SHP77 treated with DMSO at 0.1 percent for 48 hours (cell line): ENCODE measurements at places on chromosomes 2 and 18.
A peak's percentile ranks its signal among the peaks of the same experiment; 100 is the strongest.

DNA sequence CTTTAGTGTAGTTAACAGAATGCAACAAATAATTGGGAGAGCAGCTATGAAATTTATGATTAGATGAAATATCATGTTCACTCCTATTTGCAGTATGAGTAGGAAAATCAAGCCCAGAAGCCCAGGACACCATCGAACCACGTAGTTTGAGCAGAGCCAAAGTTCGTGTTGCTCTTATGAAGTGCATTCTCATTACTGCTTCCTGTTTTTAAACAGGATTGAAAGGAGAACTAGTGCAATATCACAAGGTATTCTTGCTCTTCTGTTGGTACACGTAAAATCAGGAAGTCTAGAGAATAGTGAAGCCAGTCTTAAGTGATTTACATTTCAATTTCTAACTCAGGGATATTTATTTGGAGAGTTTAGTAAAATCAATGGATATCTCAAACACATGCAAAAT lies 21.1 kb downstream of the ARHGAP15 start:
- DNase-seq: no peak

DNA sequence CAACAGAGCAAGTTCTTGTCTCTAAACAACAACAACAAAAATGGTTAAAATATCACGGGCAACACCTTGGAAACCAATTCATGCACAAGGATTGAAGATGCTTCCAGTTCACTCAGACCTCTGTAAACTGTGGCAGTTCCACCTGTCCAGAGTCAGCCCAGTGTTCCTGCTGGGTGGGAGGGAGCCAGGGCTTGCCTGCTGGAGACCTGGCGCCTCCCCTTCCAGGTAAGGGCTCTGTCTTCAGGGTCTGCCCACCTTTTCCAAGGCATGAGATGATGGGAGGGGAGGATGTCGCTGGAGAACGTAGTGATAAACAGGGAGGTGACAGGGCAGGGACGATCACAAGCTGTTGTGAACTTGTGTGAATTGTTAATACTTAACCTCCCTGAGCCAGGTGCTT lies 9.8 kb upstream of the GPC1 start:
- DNase-seq: no peak

- peak; percentile 32 for DNase-seq
These were observed 119.9 kb upstream of the NDUFV2 start for GRCh38 chr18:8982416-8983183.

- no peak for DNase-seq
These were observed 124.7 kb downstream of the ZFP36L2 start for GRCh38 chr2:43101751-43102150.

- no peak for DNase-seq
These were observed 1332.6 kb upstream of the CELF4 start for GRCh38 chr18:38898167-38898566.

- peak; percentile 25 for DNase-seq
These were observed 135.9 kb downstream of the ABCA12 start for GRCh38 chr2:215002500-215002899.

- no peak for DNase-seq
These were observed 123.5 kb downstream of the FIGN start for GRCh38 chr2:163612332-163612731.

GRCh38 chr2:1660656-1661640 lies 83.4 kb downstream of the PXDN start:
- no peak for DNase-seq

DNA sequence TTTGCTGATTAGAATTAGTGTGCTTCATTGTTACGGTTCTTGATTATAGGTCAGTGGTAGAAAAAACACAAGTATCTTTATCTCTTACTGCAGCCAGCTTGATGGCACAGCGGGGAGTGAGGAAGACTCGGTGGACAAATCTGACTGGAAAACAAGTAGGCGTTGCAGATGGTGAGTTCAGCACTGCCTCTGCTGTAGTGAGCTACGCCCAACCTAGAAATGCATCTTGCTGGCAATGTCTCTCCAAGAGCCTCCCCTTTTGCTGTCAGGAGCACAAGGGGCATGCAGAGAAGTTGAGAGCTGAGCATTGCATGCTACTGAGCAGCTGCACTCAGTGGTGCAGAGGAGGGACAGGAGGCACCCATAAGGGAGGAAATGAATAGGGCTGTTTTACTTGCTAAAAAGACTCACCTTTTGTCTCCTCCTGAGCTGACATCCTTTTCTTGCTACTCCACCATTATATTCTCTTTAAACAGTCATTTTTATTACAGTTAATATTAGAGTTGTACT lies 977.3 kb upstream of the ACVR2A start:
- no peak for DNase-seq

DNA sequence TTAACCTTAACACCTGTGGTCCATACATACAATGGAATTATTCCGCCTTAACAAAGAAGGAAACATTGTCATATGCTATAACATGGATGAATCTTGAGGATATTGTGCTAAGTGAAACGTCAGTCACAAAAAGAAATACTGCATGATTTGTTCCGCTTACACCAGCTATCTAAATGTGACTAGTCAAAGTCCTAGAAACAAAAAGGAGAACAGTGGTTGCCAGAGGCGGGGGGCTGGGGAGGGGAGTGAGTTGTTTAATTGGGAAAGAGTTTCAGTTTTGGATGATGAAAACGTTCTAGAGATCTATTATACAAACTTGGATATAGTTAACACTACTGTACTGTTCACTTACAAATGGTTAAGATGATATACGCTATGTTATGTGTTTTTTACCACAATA lies 72.0 kb downstream of the SPRED2 start:
- no peak for DNase-seq

- no peak for DNase-seq
These were observed 125.7 kb upstream of the HAAO start for GRCh38 chr2:42918041-42918440.

DNA sequence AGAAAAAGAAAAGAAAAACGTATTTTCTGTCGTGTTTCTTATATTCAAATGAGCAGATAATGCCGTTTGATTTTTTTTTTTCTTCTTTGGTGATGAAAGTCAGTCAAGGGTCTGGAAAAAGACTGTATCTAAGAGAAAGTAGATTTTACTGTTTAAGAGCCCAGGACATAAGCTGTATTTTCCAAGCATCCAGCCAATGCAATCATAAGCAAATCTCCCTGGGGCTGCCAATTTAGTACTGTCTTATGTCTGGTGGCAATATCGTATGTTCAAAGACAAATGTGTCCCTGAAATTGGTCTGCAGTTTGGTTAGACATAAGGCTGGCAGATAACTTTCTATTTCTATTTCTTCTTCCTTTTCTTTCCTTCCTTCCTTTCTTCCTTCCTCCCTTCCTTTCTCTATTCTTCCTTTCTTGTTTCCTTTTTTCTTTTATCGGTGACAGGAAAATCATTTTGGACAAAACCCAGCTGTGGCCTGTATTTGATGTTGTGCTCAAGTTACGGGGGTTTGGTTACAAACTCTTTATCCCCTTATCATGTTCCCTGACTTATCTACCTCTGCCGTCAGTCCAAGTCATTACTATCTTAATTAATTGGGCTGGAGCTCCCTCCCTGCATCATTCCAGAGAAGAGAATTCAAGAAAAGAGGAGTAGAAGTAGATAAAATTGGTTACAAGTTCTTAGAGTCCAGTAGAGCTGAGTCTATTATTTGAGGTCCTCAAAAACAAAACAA lies 683.4 kb upstream of the FSHR start:
- DNase-seq: no peak

GRCh38 chr2:178243961-178244360 lies 49.6 kb downstream of the OSBPL6 start:
- no peak for DNase-seq

GRCh38 chr2:142944264-142944663 lies 66.8 kb downstream of the KYNU start:
- no peak for DNase-seq

GRCh38 chr2:16900405-16901025 lies 234.9 kb upstream of the CYRIA start:
- no peak for DNase-seq

- peak; percentile 8 for DNase-seq
These were observed 2.9 kb upstream of the NEURL3 start for GRCh38 chr2:96507957-96508520.

DNA sequence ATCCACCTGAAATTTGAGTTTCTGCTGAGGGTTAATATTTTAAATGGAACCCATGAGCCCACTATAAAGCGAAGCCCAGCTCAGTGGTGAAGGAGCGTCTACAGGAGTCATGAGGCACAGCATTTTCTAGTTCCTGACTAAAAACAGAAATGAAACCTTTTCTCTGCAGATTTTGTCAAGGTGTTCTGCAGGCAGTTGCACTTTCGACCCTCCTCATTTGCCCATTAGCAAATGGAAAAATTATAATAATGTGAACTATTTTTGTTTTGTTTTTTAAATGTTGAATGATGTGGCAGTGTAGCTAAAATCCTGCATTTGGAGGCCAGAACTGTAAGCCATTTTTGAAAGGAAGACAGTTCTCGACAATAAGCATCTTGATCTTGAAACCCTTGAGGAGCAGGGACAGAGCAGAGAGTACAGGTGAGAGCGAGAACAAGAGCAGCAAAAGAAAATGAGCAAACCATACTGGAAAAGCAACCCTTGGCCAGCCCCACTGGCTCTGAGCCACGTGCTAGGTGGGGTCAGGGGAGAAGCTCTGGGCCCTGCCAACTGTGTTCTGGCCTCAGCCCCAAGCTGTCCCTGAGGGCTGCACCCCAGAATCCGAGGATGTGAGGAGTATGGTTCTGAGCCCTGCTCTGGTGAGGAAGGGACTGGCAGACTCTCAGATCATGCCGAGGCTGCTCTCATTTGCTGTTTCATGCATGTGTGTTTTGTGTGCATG lies 26.4 kb upstream of the COPS8 start:
- DNase-seq: no peak

DNA sequence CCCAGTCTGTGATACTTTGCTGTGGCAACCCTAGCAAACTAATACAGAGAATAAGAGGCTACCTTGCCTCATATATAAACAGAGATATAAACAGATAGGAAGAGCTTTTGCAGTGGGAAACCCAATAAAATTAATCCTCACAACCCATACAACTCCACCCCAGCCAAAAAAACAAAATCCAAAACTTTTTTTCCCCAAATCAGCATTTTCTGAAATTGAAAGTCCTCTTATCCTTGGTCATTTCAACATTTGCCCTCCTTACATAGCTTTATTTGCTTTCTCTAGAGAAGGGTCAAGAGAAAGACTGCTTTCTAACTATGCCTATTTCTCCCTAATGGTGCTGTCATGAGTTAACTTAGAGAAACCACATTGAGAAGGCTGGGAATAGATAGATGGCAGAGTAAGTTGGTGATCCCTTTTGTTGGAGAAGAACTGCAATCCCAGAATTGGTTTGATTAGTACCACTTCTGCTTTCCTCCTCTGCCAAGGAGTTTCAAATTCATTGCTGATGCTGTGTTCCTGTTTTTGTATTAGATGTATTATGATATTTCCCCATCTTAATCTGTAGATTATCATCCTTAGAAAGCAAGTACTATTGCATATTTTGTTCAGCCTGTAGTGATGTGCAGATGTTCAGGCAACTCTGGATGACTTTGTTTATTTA lies 76.5 kb upstream of the B3GNT2 start:
- DNase-seq: no peak
